ENCODE measurements at places on chromosomes 1 and 21.

DNA sequence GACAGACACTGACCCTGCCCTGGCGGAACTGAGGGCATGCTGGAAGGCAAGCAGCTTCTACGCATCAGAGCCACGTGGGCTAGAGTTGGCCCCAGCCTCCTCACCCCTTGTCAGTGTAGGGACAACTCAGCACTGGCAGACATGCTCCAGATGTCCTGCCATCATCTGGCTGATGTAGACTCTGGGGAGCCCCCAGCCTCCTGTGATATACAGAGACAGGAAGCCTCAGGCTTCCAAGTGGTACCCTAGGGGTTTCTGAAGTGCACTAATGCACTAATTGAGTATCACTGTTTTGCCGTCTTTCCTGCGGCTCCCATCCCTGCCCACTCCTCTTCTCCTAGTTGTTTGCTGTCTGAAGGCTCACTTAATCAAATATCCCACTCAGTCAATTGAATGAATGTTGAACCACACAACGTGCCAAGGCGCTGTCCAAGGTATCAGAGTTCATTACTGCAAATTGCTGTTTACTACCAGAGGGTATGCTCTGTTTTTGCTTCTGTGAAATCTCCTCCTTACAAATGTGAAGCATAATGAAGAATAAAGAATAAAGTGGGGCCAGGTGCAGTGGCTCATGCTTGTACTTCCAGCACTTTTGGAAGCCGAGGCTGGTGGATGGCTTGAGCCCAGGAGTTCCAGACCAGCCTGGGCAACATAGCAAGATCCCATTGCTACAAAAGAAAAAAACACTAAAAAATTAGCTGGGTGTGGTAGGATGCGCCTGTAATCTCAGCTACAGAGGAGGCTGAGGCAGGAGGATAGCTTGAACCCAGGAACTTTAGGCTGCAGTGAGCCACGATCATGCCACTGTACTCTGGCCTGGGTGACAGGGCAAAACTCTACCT lies 76.4 kb upstream of the ZBTB18 start:
- ATAC-seq: peak; percentile 62

- ATAC-seq: no peak
Observed at GRCh38 chr1:231748760-231749415, 122.3 kb downstream of the DISC1 start.

DNA sequence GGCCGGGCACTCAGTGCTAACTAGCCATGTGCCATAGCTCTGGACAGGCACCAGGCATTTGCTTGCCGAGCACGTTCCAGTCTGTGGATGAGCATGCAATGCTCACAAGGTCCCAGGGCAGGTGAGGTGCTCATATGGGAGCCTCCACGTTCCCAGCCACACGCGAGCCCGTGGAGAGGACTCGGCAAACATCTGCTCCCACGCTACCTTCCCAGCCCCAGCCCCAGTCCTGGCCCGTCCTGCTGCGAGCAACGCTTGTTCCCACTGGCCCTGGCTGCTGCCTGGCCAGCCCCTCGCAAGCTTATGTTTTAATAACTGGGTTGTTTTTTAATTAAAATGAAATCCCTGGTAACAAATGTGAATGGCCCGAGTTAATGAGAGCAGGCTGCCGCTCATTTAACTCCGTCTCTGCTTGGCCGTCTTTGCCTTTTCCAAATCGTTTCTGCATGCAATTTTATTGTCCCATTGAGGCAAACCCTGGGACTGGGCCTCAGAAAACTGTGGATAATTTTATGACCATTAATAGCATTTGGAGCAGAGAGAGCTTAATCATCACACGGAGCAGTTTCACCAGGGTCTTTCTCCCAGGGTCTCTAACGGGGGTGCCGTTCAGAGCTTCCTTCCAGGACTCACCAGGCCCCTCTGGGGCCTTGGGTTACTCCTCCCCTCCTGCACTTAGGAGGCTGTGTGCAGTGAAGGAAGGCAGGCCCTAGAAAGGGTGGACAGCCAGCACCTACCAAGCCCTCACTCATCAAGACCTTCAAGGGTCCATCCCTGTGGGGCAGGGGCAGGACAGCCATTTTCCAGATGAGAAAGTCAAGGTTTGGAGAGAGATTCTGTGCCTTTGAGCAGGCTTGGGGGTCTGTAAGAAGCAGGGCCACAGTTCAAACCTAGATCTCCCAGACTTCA lies 136.8 kb downstream of the GLIS1 start:
- no peak for ATAC-seq

DNA sequence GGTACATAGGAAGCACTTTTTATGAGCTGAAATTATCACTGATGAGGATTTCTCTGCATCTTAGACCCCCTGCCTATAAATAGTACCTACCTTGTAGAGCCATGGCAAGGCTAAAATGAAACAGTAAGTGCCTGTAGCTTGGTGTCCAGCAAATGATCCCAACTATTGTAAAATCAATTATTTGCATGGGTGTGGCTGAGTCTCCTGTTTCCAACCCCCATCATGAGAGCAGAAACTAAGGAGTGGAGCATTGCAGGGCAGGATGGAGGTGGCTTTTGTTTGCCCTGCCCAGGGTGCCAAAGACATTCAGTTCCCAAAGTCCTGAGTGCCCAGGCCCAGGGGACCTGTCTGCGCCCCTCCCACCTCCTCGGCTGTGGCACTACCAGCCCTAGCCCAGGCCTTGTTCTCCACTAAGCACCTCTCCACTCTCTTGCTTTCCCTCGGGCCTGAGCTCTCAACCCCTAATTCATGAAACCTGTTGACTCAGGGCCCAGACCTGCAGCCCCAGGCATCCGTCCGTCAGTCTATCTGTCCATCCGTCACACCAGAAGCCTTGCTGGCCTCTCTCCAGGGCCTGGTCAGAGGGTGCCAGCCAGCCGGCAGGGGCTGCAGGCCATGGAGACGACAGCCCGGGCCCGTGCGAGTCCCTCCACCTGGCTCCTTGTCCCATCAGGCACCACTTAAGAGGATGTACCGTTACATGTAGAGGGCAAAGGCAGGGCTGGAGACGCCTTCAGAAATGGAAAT lies 39.6 kb downstream of the PAX7 start:
- no peak for ATAC-seq

DNA sequence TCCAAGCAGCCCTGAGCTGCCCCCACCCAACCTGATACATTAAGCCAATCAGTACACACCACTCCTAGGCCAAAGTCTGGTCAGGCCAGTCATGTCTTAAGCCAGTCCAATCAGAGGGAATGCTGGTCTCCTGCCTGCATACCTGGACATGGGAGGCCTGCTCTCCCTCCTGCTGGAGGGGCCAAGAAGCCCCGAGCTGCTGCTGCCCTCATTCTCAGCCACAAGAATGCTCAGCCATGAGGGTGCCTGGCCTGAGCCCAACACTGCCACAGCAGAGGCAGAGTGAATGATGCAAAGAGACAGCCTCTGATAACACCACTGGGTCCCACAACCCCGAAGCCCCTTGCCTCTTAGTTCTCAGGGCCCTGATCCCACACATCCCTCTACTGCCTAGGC lies 23.0 kb downstream of the CHD5 start:
- peak; percentile 29 for ATAC-seq

DNA sequence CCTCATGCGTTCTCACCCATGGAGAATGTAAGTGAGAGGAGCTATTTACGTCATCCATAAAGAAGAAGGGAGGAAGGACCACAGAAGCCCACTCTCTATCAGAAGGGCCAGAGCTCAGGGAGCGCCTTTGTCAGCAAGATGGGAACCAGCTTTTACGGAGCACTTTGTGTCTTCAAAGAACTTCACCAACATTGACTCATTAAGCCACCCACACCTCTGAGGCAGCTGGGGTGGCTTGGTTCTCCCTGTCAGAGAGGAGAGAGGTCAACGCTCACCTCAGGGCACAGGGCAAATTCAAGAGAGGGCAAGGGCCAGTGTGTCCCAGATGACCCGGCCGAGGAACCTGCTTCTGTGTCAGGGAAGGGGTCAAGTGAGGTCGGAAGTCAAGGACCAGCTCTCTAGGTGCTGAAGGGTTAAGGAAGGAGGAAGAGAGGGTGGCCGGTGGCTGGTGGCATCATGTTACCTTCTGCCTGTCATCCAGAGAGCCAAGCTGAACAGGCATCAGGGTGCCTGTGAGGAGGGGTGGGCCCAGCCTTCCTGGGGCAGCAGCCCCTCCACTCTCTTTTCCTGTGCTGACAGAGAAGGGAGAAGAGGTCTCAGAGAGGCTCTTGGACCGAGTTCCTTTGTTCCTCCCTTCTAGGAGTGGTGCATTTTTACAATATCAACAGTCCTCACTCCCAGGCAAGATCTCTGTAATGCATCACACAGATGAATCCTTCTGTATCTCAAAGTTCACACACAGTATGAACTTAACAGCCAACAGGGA lies 109.0 kb downstream of the ETS2 start:
- peak; percentile 47 for ATAC-seq

GRCh38 chr21:38433471-38433870 lies 64.8 kb downstream of the ERG start:
- no peak for ATAC-seq

DNA sequence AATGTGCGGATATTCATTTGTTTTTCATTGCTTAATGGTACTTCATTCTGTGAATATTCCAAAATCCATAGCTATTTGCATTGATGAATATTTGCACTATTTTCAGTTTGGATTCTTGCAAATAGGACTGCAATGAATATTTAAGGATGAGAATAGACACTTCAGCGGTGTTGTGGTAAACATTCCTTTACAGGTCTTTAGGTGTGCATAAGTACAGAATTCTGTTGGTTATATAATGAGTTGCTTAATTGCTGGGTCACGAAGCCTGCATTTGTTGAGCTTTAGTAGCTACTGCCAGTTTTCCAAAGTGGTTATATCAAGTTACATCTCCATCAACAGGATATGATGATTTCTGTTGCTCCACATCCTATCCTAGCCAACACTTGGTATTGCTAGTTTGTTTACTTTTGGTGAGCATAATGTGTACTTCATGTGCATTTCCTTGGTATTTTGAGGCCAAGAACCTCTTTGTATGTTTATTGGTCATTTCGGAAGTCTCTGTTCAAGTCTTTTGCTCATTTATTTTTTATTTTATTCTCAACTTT lies 64.2 kb upstream of the CYYR1 start:
- ATAC-seq: no peak

GRCh38 chr21:27643326-27643725 lies 676.4 kb upstream of the ADAMTS5 start:
- ATAC-seq: no peak

DNA sequence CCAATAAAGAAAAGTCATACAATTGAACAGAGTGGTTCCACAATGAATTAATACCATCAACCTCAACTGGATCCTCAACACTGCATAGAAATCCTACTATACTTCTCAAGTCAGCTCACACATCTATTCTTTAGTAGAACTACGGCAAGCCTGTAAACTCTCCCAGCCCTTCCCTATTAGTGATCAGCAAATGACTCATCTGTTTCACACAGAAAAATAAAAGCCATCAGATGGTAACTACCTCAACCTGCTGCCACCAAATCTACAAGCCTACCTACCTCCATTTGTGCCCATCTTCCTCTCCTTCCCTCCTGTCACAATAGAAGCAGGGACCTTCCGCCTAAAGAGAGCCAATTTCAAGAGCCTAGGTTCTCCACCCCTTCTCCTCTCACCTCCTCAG lies 63.6 kb downstream of the DMAP1 start:
- no peak for ATAC-seq

DNA sequence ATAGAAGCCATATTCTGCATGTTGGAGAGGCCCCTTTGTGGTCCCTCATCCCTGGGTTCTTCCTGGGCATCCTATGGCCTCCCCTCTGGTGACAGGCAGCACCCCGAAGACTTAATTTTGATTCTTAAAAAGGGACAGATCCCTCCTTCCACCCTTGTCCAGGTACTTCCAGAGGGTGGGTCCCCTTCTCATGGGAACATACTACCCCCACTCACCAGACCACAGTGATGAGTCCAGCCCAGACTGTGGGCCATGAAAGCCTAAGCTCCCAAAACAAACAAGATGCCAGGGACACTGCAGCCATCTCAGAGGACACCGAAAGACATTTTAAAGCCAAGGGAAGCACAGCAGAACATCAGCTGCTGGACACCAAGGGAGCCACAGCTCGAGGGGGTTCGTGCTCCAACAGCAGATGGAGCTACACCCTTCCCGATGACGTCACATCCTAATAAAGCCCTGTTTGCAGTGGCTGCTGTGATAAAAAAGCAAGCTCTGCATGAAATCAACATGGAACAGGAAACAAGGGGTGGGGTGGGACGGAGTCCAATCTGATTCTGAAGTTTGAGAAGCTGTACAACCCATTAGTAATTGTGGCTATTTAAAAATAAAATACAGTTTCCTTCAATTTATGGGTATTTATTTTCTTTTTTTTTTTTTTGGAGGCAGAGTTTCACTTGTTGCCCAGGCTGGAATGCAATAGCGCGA lies 32.4 kb downstream of the GNB1 start:
- peak; percentile 77 for ATAC-seq

DNA sequence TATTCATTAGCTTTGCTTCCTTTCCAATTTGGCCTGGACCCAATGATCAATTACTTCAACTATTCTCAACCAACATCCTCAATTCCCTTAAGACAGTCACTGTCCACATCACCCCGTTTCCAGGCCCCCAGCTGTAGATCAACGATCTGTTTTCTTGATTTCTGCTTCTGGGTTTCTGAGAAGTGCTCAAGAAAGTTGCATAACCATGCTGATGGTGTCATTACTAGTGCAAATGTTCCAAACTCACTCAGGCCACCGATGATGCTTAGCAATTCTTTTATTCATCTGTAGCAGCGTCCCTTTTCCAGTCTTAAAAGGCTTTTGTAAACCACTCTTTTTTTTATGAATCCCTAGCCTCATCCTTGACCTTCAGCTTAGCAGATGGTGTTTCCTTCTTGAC lies 155.8 kb upstream of the PTGFR start:
- no peak for ATAC-seq

GRCh38 chr21:37435120-37435519 lies 68.5 kb downstream of the DYRK1A start:
- peak; percentile 95 for ATAC-seq

- ATAC-seq: peak; percentile 33
Observed at GRCh38 chr1:31548534-31548906, 27.8 kb upstream of the TINAGL1 start.

DNA sequence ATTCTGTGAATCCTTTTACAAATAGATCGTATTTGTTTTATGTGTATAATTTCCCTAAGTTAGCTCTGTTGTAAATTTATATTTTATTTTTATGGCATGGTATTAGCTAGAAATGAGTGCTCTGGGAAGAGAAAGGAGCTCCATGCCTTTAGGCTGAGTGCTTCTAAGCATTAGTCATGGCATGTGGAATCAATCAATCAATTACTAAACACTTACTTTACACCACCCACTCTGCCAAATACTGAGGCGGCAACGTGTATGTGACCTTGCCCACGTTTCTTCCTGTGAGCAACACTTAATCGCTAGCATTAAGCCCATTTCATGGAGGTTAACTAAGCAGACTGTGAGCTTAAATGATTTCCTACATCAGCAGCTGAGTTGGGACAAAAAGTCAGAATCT lies 7.2 kb upstream of the BECN2 start:
- ATAC-seq: peak; percentile 97

DNA sequence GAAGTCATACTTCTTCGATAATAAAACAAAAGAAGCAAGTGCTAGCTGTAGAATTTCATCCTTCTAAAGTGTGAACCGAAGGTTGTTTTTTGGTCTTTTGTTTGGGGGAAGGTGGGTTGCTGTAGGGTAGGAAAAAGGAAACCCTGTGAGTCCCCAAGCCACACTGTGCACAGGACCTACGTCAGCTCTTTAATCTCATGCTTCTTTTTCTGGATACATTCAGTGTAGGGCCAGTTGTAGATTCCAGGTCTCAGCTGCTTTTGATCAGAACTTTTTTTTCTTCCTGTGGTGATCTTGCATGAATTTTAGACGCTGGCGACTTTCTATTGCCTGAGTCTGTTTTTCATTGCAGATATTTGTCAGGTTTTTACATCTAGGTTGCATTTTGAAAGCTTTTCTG lies 40.2 kb downstream of the BCL9 start:
- peak; percentile 65 for ATAC-seq

- ATAC-seq: no peak
Observed at GRCh38 chr1:6158181-6158580, 21.9 kb downstream of the CHD5 start.
